Hematopoietic multipotent progenitor cell treated with erythropoietin and hydrocortisone succinate and interleukin-3 and kit ligand, for 4 days (in vitro differentiated cells): ENCODE measurements at places on chromosomes 3 and 15.

- DNase-seq, result no peak
Measured at GRCh38 chr3:188446014-188446413, 292.1 kb downstream of the LPP start.

GRCh38 chr3:190618330-190619030, 104.6 kb downstream of the IL1RAP start:
- peak; percentile 86 for DNase-seq

DNA sequence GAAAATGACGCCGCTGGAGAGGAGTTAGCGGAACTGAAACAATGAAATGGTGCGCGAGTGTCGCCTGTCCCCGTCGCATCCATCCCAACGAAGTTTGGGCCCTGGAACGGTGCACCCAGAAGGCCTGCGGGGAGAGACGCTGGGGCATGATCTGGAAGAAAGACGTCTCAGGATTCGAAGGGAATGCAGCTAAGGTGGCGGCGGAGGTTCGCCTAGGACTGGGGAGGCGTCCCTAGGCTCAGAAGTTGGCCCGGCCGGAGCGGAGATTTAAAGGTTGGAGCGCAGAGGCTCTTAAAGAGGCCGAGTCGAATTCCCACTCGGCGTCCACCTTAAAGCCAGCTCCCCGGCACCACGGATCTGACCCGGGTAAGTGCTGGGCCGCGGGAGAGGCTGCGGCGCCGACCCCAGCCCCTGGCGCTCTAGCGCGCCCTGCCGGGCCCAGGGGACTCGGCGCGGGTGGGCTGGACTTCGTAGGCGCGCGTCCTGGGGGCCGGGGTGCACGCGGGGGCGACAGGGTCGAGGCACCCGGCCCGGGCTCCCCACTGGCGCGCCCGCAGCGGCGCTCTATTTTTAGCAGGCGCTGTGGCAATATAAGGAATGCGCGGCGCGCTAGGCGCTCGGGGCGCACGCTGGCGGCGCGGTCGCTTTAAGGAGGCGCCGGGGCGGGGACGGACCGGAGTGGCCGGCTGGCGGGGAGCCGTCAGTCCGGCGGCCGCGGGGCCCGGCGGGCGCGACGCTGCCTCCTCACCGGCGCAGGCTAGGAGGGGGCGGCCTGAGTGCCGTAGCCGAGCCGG, at the start of gene MRAS:
TSS of gene MRAS (plus strand) at position 620 of the 794 bp plus-strand sequence. CDS start 24,305 bp downstream, outside the sequence.
- DNase-seq, result peak; percentile 72

DNA sequence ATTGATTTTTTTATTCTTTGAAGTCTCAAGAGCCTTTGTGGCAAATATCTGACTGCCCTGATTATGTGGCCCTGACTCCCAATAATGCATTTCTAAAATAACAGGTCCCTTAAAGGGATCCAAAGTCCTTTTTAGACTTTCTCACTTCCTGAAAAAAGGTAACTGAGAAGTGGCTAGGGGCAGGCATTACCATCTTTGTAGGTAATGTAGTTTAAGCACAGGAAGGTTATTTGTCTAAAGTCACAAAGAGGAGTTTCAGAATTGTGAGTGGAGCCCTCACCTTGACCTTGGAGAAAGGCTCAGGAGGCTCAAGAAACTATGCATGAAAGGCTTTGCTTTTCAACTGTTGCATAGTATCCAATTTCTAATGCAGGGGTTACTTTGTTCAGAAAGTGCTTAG, 142.9 kb upstream of the MRPL3 start:
- DNase-seq, result no peak

DNA sequence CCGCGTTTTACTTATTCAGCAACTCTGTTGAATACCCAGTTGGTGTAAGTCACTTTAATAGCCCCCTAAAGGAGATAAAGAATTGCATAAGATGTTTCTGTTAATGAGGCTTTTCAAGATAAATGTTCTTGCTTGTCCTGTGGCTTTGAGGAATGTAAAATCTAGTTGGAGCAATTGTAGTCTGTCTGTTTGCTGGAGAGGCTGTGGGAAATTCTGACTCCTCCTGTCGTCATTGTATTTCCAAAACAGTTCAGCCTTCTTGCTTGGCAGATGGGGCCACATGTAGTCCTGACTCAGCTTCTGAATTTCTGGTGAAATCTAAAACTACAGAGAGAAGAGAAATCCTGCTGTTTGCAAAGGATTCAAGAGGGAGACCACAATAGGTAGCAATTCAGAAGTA, 114.4 kb downstream of the RYR3 start:
- peak; percentile 59 for DNase-seq

GRCh38 chr3:3178498-3179328, 778 bp downstream of the CRBN start:
- peak; percentile 34 for DNase-seq

DNA sequence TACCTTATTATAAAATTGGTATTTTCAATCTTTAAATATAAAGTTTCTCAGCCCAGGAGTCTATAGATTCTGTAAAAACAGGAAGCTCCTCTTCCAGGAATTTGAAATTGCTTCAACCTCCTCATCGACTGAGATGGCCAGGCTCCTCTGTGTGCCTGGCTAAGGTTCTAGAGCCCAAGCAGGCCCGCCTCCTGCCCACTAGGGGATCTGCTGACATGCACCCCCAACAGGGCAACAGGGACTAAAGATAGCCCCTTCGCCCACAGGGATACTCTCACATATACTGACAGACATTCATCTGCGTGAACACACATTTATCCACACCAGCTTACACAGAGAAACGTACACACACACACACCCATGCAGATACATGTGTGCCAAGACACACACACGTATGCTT, 183.1 kb upstream of the TLE3 start:
- no peak for DNase-seq
